ENCODE measurements at places on chromosomes 1 and 21. TPM values are rescaled to one million over a fixed set of nuclear protein-coding genes. Genes with fewer than 3 reads are reported as not detected.

DNA sequence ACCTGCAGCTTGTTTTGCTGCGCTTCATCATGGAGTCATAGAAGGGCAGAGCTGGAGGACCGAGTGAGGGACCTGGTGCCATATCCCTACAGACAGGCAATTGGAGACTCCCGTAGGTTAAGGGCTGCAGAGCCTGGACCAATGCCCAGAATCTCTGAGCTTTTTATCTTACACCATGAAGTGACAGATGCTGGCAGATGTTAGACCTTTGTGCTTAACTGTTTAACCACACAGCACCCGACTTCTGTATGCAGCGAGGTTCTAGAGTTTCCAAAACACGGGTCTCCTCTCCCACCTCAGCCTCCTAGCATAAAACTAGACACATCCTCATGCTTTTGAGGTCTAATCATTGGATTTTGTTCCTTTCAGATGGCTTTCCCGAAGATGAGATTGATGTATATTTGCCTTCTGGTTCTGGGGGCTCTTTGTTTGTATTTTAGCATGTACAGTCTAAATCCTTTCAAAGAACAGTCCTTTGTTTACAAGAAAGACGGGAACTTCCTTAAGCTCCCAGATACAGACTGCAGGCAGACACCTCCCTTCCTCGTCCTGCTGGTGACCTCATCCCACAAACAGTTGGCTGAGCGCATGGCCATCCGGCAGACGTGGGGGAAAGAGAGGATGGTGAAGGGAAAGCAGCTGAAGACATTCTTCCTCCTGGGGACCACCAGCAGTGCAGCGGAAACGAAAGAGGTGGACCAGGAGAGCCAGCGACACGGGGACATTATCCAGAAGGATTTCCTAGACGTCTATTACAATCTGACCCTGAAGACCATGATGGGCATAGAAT lies 47.6 kb downstream of the B3GALT5 start:
- DNase-seq: no peak

DNA sequence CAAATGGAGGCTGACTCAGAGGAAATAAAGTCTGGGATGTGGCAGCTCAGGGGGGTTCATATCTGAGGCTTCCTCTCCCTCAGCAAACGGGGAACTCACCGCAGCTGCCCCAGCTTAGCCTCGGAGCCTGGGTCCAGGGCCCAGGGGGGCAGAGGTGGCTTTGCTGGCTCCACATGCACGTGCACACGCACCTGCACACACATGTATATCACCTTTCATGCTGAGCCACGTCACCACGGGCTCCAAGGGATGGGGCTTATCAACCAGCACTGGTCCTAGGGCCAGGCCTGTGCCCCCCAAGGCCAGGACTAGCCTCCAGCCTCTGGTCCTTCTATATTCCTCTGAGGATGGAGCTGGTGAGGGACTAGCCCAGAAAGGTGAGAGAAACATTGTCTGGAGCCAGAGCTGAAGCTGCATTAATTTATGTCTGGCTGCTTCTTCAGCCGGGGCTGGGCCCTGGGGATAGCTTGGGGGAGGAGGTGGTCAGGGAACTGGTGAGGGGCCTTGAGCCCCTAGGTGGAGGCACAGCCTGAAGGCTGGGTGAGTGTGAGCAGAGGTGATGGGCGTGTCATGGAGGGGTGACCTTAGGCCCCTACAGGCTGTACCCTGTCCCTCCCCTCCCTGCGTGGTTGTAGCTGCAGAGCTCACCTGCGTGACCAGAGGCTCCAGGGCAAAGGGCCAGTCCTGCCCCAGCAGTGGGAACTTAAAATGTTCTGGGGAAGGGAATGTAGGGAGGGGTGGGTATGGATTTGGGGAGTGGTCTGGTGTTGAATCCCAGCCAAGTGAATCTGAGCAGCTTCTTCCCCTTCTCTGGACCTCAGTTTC lies 520.8 kb downstream of the PTPRU start:
- DNase-seq: no peak

- peak; percentile 90 for DNase-seq
Observed at GRCh38 chr1:84620720-84621313, 46.6 kb upstream of the CTBS start.

DNA sequence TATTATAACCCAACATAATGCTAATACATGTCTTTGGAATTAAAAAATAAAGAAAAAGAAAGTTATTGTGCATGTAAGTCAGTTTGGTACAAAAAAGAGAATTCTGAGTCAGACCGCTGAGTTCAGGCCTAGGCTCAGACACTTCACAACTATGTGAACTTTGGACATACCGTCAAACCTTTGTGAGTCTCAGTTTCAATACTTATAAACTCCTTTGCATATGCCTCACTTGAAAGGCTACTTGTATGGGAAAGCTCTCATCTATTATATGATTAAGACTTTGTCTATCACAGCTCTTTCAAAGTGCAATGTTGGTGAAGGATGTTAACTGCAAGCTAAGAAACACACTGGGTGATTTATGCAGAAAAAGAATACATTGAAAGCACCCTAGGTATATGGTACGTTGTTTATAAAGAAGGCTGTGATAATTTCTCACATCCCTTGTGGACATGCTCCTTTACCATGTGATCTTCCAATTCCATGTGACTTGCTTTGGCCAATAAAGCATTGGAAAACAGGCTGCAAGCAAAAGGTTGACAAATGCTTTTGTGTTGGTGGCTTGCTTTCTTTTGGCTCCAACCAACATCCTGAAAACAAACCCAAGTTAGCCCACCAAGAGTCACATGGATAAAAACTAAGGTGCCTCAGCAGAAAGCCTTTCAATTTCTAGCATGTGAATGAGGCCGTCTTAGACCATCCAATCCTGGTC lies 49.6 kb downstream of the INTS7 start:
- no peak for DNase-seq

The RBBP4 gene
- total RNA-seq: 102 TPM

DNA sequence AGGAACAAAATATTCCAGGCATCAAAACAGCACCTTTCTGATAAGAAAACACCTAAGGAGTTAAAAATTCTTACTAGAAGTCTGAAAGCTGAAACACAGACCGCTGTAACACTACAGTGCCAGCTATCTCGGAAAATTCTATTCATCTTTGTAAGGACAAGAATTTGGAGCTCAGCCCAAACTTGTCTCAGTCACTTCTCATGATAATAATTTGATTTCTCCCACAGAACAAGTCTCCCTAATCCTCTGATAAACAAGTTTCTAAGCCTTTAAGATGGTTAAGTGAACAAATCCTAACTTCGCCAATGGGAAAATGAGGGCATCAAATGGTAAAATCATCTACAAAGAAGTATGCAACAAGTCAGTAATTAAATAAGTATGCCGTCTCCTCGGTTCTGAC lies 59.9 kb downstream of the SIPA1L2 start:
- no peak for DNase-seq

The TEX38 gene
- not detected for total RNA-seq

Data from Right ventricle myocardium inferior (tissue), 1 donor.